Stimulated activated CD8-positive, alpha-beta memory T cell treated with anti-CD3 and anti-CD28 coated beads, Interleukin-2, amount 100 ng/mL, for 1 hour (primary cell): ENCODE measurements at places on chromosomes 4 and X.

- DNase-seq: no peak
Observed at GRCh38 chr4:118281611-118282442, 71.0 kb downstream of the PRSS12 start.

- DNase-seq: no peak
Observed at GRCh38 chrX:129145385-129145784, 377.9 kb downstream of the SMARCA1 start.

DNA sequence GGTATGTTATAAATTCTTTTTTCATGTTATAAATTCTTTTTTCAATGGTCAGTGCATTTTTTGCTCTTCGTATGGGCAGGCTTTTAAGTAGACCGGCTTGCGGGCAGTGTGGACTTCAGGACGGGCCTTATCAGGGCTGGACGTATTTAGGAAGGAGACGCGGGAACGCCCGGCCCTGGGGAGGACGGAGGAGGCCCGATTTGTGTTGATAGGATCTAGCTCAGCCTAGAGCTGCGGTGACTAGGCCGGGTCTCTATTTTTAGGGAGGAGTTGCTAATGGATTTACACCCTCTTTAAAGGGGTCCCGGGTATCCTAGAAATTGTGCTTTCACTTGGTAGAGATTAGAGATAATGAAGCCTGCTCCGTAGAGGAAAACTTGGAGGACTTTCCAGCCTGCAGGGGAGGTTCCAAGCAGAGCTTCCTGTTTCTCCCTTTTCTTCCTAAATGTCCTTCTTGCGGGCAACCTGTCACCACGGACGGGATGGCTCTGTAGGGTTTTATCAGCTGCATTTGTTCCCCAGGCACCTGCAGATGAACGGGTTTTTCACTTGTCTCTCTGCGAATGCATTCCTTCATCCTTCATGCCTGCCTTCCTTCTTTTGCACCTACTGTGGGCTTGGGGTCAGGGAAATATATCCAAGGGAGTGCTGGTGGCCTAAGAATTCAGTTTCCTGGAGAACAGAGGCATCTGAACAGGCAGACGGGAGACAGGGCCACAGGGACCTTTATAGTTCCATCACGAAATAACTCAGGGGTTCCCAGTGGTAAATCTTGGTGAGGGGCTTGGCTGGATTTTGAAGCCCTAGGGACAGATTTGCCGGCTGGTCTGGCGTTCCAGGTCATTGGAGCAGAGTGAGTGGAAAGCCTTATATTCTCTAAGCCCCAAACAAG lies 1.4 kb downstream of the CD99 start:
- no peak for DNase-seq

DNA sequence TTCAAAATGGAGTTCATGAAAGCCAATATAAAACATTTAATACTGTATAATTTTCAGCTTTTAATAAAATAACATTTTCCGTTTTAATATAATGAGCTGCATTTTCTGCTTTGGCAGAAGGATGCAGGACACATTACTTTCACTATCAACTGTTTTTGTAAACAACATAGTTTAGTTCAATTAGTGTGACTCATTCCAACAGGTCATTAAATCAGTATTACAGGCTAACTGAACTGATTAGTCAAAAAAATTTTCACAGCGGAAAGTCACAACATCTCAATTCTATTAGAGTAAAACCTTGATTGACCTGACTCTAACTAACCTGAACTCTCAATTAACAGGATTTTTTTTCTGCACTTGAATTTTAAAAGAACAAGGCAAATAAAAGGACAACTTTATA lies 151.2 kb upstream of the AMOT start:
- no peak for DNase-seq
